D341Med (cell line): ENCODE measurements at places on chromosomes 5 and 9.

- no peak for DNase-seq
These were observed 345.8 kb upstream of the KLF9 start for GRCh38 chr9:70760228-70760627.

DNA sequence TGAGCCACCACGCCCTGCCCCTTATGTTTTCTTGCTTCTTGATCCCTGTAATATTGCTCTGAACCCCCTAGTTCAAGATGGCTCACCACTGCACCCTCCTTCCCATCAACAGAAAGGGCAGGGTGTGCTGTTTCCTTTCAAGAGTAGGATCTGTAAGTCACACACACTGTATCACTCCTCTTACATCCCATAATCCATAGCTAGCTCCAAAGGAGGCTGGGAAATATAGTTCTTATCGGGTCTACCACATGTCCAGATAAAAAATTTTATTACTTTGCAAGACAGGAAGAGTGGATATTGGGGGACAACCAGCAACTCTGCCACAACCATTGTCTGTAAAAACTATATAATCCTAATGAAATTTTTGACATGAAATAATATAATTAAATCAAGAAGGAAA lies 79.6 kb downstream of the C9orf50 start:
- no peak for DNase-seq

DNA sequence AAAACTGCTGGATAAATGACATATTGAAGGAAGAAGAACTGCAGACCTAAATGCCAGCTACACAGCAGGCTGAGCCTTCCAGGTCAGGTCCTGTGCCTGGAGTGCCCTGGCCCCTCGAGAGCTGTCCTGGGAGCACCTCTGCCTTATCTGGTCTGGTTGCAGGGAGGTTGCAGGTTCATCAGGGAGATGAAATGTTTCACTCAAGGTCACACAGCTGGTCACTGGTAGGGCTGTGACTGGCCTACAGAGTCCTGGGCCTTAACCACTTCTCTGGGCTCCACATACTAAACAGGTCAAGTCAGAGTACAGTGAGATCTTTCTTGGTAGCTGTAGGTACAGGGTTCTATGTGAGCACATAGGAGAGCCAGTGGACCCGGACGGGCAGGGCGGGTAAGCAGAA lies 16.7 kb downstream of the GALNT10 start:
- no peak for DNase-seq

DNA sequence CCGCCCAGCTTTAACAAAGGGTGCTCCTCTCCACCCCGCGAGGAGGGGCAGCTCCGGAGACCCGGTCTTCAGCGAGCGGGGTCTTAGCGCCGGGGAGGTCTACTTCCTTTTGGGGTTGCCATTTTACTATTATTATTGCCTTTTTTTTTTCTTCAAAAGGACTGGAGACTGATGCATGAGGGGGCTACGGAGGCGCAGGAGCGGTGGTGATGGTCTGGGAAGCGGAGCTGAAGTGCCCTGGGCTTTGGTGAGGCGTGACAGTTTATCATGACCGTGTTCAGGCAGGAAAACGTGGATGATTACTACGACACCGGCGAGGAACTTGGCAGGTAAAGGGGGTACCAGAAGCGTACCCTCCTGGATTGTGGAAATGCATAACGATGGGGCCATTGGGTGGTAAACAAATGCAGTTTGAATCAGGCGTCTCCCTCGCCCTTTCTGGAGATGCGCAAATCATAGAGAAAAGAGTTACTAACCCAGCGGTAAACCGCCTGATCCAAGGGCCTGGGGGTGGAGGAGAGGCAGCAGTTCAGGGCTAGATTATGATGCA lies 1.2 kb downstream of the DAPK1 start:
- DNase-seq, result no peak

DNA sequence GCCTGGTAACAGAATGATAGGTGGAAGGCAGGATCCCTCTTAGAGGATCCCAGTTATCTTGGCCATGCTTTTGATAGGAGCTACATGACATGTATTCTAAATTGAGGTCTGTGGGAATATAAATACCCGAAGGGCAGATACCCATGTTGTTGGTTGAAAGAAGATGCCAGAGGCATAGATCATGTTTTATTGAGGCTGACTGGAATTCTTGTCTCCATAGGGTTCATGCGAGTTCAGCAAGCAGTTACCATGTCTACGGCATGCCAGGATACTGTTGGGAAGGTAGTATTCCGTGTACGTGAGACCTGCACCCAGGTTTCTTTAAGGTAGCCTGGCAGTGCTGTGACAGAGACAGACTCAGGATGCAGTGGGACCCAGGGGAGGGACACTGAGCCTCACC lies 230.7 kb downstream of the NR3C1 start:
- no peak for DNase-seq

DNA sequence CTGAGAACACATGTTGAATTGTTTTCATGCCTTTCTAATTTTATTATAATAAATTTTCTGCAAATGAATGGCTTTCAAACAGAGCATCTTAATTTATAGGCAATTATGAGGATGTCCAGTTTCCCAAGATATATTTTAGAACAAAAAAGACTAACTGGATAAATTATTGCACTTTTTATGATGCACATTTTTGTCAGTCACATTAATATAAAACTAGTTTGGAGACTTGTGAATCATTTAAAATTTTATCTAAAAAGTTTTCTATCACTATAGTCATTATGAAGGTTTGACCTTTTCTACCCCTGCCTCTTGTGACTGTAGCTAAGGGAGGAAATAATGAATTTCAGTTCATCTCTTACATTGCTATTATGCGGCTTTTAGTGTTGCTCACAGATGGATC lies 393.8 kb downstream of the TAF11L14 start:
- no peak for DNase-seq

DNA sequence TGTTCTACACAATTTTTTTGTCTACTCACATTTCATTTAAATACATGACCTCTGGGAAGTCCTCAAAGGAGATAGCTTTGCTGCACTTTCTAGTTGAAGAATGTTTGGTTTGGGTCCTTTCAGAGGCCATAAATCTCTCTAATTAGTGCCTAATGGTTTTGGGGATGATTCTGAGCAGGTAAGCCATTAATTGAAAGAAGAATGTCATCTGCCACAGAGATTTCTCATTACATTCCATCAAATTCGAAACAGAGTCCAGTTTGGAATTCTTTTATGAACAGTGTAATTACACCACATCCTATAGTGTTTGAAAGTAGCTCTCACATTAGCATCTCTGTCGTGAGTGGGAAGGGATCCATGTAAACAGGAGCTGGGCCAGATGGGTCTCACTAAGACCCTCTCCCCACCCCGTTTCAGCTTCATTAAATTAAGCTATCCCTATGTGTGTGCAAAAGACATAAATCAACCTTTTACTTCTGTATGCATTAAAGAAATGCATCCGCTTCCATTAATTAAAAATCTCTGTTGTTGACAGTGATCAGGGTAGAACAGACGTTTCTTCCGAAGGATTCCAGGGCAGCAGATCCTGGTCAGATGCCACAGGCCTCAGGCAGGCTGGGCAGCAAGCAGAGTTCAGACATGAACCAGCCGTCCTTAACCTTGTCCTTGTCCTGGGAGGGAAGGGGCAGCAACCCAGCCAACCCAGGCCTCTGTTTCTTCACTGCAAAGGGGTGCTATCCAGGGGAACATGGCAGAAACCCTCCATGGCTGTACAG lies 99.8 kb upstream of the MAP1B start:
- no peak for DNase-seq

DNA sequence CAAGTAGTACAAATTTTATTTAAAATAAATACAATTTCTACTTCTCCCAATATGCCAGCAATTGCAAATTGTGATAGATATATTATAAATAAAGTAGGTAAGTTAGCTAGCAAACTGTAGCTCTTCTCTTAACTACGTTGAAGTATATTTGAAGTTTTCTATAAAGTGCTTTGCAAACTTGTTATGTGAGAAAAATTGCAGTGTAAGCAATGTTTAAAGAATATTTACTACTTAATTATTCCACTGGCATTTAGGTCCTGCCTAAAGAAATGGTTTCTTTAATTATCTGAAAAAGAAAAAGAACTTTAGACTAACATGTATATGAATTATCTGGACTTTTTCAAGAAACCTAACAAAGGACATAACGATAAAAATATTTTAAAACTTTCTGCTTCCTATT lies 1350.0 kb upstream of the CDH9 start:
- DNase-seq, result no peak

DNA sequence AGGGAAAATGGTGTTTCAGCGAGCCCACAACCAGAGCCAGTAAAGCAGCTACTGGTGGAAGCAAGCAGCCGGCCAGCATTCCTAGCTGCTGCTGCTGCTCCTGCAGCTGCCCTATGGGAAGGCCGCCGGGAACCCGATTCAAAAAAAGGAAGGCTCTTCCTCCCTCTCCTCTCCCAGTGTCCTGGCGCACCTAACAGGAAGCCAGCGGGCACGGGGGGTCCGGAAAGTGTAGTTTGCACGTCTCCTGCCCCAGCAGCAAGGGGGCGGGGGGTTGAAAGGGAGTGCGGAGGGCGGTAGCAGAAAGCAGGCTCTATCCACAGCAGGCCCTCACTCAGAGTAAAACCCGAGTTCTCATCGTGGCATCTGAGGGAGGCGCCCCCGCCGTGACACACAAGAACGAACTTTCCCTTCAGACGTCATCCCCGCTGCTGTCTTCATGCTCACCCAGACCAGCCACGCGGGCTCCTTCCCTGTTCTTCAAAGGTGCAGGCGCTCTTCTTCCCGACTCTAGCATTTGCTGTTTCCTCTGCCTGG lies 16.5 kb downstream of the GRXCR2 start:
- no peak for DNase-seq

GRCh38 chr5:35357973-35358372 lies 127.7 kb upstream of the PRLR start:
- DNase-seq, result no peak
